ENCODE measurements at places on chromosomes 7 and 10.

DNA sequence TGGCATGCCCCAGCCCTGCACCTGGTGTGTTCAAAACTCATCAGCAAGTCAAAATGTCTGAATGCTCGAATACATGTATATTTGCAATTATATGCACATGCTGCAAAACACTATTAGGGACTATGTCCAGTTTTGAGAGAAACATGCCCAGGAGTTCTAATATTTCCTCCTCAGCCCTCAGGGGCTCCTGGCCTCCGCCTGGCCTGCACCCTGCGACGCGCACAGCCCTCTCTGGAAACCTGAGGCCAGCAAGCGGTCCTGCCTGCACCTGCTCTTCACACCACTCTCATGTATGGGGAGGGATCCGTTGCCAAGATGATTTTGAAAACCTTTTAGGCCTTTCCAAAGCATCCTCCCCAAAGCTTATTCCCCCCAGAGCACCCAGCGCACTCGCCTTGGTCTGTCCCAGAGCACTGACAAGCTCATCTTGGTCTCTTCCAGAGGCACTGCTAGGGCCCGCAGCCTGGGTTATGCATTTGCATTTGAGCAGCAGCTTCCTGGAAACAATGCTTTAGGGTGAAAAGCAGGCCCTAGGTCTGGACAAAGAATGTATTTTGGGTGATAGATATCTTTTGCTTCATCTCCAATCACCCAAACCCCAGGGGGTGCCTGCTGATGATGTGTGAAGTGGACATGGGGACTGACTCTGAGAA lies 22.6 kb upstream of the CNPY1 start:
- no peak for DNase-seq

DNA sequence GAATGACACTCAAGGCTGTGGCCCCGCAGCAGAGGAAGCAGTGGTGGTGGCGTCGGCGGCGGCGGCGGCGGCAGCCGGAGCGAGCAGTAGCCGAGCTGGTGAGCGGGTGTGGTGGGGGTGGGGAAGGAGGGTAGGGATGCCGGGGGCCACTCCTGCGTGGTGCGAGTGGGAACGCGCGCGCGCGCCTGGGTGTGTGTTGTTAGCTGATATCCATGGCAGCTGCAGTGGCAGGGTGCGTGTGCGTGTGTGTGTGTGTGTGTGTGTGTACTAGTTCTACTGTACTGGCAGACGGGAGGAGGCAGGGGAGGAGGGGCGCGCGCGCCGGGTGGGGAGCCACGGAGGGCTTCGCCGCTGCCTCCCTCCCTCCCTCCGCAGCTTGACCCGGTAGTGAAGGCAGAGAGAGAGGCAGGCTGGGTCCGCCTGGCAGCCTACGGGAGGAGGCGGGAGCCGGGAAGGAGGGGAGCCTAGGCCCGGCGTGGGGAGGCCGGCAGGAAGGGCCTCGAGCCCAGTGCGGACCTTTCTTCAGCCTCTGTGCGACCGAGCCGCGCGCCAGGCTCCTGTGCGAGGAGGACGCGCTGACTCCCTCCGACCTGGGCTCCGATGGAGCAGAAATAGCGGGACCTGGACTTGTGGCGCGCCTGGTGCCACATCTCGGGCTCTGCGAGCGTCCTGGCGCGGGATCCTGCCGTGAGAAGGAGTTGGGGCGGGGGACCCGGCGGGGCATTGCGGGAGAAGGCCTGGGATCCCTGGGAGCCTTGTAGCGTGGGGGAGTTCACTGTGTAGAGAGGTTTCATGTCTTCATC lies at the start of gene MAGI2:
TSS of gene MAGI2 (minus strand) at position 110 of the 803 bp plus-strand sequence. CDS start 347 bp downstream, outside the sequence.
- no peak for DNase-seq

- DNase-seq, result no peak
Measured at GRCh38 chr7:69439636-69440325, 158.5 kb upstream of the AUTS2 start.

- DNase-seq, result no peak
Measured at GRCh38 chr10:77756319-77757232, 119.0 kb upstream of the KCNMA1 start.

- no peak for DNase-seq
Measured at GRCh38 chr7:81990395-81990794, 220.5 kb upstream of the HGF start.

GRCh38 chr10:16049050-16049449 lies 188.7 kb upstream of the MINDY3 start:
- DNase-seq, result no peak

- no peak for DNase-seq
Measured at GRCh38 chr7:71595176-71595575, 463.2 kb downstream of the GALNT17 start.

DNA sequence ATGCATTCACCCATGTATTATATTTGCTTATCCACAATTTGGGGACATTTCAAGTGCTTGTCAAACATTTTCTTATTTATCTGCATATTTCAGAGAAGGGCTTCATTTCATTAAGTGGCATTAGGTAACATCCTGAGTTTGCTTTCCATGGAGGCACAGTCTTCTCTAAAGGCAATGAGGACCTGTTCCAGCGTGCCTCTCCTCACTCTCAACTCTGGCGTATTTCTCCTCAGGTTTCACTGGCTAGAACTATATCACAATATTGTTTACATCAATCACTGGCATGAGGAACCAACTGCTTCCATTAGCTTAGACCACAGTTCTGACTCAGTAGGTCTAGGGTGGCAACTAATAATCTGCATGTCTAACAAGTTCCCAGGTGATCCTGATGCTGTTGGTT lies 177.2 kb downstream of the TAX1BP1 start:
- no peak for DNase-seq

GRCh38 chr7:42674541-42674940 lies 237.3 kb downstream of the C7orf25 start:
- no peak for DNase-seq

DNA sequence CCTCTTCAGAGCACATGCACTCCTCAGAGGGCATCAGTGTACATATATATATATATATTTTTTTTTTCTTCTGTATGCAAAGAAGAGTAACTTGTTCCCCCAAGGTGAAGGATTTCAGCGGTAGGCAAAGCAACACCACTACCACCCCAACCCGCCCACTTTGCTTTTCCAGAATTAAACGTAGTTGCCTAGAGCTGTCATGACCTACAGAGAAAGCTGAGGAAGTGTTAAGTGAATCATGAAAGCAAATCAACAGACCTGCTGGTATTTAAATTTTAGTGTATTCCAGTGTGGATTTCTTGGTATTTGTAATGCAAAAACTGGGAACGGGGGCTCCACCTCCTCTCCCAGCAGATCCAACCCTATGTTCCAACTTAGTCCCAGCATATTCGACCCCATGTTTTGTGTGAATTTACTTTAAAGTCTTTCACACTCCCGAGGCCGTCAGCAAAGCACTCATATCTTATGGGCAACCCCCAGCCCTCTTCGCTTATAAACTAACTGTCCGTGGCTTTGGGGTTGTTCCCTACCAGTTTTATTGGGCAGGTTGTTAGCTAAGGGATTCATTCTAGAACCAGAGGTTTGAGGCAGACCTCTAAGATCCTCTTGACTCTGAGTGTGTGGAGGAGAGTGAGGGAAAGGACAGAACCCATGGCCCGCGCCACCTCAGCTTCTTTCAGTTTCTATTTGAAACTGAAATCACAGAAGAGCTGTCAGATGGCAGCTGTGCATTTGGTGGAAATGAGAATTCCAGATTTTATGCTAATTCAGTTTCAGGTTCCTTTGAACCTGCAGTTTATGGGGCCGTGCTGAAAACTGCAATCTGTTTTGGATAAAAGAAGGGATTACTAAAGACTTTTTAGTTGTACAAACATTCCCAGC lies 450.2 kb upstream of the GALNT17 start:
- DNase-seq, result no peak

- DNase-seq, result no peak
Measured at GRCh38 chr7:41472427-41473125, 230.3 kb downstream of the INHBA start.

GRCh38 chr7:157208571-157209413 lies 70.1 kb downstream of the UBE3C start:
- DNase-seq, result no peak

Data from activated T-helper 1 cell treated with anti-CD3 and anti-CD28 coated beads, Interleukin-12 subunit alpha, Interleukin-12 subunit beta, Interleukin-2, Interleukin-4 antibody, amounts not matched to agents 30 ng/mL and 10 ng/mL and 1 ng/mL, durations not matched to agents 14 hours and 24 hours and 36 hours (primary cell).